Stimulated activated CD4-positive, alpha-beta T cell treated with anti-CD3 and anti-CD28 coated beads, Interleukin-4, amount 100 ng/mL, for 4 hours (primary cell): ENCODE measurements at places on chromosomes 7 and 10.

- DNase-seq: no peak
Observed at GRCh38 chr7:151410405-151411390, 860 bp upstream of the WDR86 start.

DNA sequence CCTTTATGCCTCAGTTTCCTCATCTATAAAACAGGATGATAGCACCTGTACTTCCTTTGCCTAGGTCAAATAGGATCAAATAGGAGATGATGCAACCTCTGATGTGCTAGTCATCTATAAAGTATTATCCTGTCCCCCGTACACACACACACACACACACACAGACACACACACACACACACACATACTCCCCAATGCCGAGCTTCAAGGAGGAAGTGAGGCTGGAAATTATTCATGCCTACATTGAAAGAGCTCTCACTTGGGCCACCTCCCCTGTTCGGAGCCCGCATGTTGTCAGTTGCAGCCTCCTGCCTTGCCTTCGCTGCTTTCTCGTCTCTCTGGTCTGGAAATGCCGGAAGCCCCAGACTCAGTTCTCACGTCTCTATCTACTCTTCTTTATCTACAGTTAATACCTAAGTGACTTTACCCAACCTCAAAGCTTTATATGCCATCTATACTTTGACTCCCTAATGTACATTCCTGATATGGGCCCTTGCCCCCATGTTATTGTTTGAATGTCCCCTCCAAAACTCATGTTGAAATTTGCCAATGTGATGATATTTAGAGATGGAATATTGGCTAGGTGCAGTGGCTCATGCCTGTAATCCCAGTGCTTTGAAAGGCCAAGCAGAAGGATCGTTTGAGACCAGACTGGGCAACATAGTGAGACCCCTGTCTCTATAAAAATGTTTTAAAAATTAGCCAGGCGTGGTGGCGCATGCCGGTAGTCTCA, 6.9 kb upstream of the UBE2H start:
- no peak for DNase-seq

DNA sequence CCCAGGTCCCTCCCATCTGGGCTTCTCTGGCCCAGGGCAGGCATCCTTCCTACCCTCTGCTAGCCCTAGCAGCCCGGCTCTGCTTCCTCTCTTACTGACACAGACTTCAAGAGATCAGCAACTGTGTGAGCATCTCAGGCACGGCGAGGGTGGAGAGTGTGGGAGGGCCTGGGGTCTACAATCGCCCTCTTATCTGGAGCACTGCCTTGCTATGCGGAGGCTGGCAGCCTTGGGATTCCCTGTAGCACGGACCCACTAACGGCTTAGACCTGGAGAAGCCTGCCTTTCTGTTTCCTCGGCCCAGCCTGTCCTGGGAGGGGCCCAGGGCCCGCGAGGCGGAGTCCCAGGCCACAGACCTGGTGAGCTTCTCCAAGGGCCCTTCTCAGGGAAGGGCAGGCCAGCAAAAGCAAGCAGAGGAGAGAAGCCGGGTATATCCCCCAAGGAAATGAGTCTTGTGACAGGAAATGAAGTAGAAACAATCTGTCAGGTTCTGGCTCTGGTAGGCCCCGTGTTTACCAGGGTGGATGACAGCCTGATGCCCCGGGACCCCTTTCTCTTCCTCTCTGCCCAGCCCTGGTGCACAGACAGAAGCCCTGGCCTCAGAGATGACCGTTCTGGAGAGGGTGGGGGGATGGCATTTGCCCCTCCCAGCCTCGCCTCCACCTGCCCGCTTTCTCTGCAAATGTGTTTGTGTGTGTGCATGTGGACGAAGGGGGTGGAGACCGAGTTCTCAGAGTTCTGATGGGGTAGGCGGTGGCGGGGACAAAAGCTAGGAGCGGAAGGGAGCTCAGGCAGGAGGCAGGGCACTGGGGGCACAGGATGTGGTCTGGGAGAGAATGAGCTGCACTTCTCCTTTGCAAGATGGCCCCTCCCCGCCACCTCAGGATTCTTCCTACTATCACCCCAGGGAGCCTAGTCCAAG, 2.5 kb downstream of the LRCH4 start:
- peak; percentile 54 for DNase-seq

GRCh38 chr7:17236603-17237002, 61.8 kb upstream of the AHR start:
- DNase-seq: no peak

GRCh38 chr10:8043569-8044306, 10.8 kb upstream of the GATA3 start:
- no peak for DNase-seq

DNA sequence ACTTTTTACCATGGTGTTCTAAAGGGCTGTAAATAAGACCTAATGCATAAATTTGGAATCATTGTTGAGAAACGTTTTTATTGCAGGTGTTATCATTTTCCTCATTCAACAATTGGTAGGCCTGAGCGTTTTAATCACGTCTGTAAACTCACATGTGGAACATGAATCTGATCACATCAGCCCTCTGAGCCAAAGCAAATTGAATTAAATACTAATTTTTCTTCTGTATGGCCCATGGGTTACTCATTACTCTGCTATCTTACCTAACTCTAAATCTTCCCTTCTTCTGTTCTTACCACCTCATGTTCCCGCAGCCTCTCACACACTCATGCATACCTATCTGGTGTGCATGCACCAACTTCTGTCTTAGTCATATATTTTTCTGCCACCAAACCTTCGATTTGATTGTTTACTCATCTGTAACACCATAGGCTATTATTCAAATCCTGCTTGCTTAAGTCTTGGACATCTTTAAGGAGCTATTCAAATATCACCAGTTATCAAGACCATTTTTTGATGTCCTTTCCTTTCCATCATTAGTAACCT, 82.3 kb downstream of the NXPH1 start:
- DNase-seq: no peak

- DNase-seq: no peak
Observed at GRCh38 chr7:33346055-33346454, 216.7 kb downstream of the BBS9 start.

GRCh38 chr7:2037808-2038522, 194.8 kb downstream of the MAD1L1 start:
- no peak for DNase-seq
